ENCODE measurements at places on chromosomes 3 and 15. TPM values are rescaled to one million over a fixed set of nuclear protein-coding genes. Genes with fewer than 3 reads are reported as not detected.

- no peak for DNase-seq
Measured at GRCh38 chr15:74336061-74337005, 31.1 kb downstream of the CYP11A1 start.

GRCh38 chr3:180382638-180383180 lies 219.3 kb upstream of the TTC14 start:
- no peak for DNase-seq

GRCh38 chr15:98322581-98322980 lies 325.8 kb upstream of the IGF1R start:
- DNase-seq, result no peak

DNA sequence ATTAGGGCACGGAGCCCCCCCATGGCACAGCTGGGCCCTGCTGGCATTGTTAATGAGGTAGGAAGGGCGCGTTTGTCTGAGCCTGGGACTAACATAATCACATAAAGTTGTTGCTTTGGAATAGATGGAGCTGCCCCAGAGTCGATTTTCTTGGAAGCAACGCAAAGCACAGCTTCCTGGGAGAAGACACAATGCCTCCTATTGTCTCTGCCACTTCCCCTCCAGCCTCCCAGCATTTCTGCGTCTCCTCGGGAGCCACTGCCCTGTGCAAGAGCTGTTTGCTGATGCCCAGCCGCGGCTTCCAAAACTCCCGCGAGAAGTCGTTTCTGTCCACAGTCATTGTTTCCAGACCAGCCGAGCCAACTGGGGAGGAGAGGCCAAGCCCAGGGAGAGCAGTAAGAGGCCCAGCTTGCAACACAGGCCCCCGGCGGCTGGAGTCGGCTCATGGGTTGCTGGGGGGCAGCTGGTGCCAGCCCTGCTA lies 18.1 kb upstream of the ALDH1A3 start:
- no peak for DNase-seq

GRCh38 chr3:149967086-149967685 lies 3.5 kb downstream of the PFN2 start:
- no peak for DNase-seq

- DNase-seq, result no peak
Measured at GRCh38 chr15:93035092-93035915, 53.7 kb downstream of the RGMA start.

DNA sequence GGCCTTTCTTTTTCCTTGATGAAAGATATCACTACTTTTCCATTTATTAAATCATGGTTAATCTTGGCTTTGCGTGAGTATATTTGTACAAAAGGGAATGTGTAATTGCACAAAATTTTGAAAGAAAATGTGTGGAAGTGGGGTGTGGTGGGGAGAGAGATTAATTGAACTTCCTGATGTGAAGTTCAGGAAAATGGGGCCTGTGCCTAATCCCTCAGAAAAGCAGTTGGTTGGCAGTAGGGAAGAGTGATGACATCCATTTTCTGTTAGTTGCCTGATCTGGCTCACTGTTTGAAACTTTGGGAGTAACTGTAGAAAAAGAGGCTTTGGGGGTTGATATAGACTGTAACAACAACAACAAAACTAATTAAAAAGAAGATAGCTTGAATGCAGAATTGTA lies 10.8 kb upstream of the IL20RB start:
- no peak for DNase-seq

- DNase-seq, result no peak
Measured at GRCh38 chr3:188842639-188843038, 329.1 kb upstream of the TPRG1 start.

DNA sequence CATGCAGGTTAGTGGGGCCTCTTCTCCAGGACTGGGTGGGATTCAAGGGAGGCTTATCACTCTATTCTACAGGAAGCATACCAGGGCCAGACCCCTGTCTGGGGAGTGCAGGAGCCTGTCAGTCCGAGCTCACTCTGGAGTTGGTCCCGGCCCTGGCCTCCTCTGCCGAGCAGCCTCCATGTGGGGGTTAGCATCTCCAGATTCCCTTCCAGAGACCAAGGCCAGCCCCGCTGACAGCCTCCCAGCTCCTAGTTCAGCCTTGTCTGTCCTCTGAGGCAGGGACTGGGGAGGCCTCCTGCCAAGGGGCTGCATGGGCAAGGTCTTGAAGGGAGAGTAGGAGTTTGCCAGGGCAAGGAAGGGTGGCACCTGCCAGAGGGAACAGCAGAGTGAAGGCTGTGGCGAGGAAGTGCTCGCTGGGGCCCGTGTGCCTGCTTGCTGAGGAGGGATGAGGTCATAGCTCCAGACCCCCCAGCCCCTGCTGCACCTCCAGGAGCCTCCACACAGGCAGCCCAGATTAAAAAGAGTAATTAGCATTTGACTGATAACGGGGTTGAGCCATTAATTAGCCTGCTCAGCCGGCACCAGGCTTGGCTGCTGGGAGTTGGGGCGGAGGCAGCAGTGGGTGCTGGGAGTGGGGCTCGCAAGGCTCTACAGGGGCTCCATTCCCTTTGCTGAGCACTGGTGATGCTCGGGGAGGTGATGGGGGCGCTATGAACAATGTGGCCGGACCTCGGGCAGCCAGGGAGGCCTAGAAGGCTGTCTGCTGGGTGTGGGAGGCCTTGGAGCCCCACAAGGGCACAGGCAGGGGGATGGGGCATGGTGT lies 54.3 kb downstream of the DNAJB8 start:
- no peak for DNase-seq

- no peak for DNase-seq
Measured at GRCh38 chr3:104805508-104805907, 561.2 kb upstream of the ALCAM start.

DNA sequence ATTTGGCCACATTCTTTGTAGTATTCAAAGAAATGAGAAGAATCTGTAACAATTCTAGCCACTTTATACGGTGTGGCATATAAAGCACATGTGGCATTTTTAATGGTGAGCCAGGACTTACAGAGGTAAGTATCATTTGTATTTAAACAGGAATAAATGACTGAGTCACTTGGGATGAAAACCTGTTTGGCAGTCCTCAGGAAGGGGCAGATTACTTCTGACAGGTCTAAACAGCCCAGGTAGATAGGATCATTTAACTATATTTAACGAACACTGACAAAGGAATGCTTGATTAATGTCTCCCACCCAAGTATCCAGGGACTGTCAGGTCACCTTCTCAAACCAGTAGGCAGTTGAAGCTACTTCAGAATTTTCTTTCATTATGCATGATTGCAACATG lies 241.5 kb upstream of the SATB1 start:
- DNase-seq, result no peak

DNA sequence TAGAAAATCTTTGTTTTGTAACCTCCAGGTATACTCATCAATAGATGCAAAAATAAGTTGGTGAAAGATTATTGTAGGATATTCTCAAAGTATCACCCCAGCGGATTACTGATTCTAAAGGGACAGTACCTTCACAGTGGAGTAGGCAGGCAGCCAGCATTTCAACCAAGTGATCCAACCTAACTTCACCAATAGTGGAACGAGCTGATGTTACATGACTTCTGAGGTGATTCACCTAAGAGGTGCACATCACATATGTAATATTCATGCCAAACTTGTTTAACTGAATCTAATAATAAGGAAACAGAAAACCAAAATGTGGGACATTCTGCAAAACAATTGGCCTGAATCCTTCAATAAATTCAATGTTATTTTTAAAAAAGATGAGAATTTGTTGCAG lies 14.3 kb downstream of the MYZAP start:
- DNase-seq, result no peak

EOMES gene
- 37.2 TPM for total RNA-seq

CLDND1 gene
- total RNA-seq, result 299 TPM

SAMMSON gene
- total RNA-seq, result not detected

Measured in CD8-positive, alpha-beta memory T cell (primary cell).